Natural killer cell (primary cell): ENCODE measurements at places on chromosomes 11 and 22. TPM values are rescaled to one million over a fixed set of nuclear protein-coding genes. Genes with fewer than 3 reads are reported as not detected.

ROBO4 gene
- not detected for total RNA-seq

HORMAD2 gene
- total RNA-seq, result not detected

ARHGAP32 gene
- 2.7 TPM for total RNA-seq

PLA2G3 gene
- not detected for total RNA-seq

MUC2 gene
- total RNA-seq, result not detected

SRRD gene
- total RNA-seq, result 21.5 TPM

MAPK8IP1 gene
- 9.7 TPM for total RNA-seq
